ENCODE measurements at places on chromosomes 12 and 14. TPM values are rescaled to one million over a fixed set of nuclear protein-coding genes. Genes with fewer than 3 reads are reported as not detected.

The CLEC2B gene
- total RNA-seq = not detected

The GPN3 gene
- total RNA-seq = 15.3 TPM

The MAP3K9 gene
- total RNA-seq = 3.0 TPM

The TIMM9 gene
- total RNA-seq = 27.5 TPM

The TGM1 gene
- 3.2 TPM for total RNA-seq

The TMTC1 gene
- total RNA-seq = 25.2 TPM

Measured in chondrocyte (in vitro differentiated cells).